ENCODE measurements at places on chromosomes 7 and 10. TPM values are rescaled to one million over a fixed set of nuclear protein-coding genes. Genes with fewer than 3 reads are reported as not detected.

DNA sequence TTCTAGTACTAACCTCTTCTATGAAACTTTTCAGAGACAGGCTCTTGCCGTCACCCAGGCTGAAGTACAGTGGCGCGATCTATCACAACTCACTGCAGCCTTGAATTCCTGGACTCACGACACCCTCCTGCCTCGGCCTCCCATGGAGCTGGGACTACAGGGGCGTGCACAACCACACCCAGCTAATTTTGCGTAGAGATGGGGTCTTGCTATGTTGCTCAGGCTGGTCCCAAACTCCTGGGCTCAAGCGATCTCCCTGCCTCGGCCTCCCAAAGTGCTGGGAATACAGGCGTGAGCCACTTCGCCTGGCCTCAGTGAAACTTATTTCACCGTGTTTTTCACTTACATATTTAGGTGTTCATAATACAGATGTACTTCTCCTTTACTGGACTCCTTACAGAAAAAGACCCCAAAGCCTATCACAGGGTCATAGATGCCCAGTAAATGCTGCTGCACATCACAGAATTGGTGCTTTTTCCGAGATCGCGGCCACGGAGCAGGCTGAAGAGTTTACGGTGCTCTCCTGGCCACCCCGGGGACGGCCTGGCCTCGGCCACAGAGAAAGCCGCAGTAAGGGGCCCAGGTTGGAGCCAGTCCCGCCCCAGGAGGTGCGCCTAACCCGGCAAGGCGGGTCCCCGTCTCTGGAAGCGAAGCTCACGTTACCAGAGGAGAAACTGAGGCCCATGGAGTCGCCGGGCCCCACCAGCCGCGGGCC lies 595 bp downstream of the TBL2 start:
- peak; percentile 63 for DNase-seq

- DNase-seq = no peak
Measured at GRCh38 chr10:133179128-133179520, 19.1 kb downstream of the KNDC1 start.

DNA sequence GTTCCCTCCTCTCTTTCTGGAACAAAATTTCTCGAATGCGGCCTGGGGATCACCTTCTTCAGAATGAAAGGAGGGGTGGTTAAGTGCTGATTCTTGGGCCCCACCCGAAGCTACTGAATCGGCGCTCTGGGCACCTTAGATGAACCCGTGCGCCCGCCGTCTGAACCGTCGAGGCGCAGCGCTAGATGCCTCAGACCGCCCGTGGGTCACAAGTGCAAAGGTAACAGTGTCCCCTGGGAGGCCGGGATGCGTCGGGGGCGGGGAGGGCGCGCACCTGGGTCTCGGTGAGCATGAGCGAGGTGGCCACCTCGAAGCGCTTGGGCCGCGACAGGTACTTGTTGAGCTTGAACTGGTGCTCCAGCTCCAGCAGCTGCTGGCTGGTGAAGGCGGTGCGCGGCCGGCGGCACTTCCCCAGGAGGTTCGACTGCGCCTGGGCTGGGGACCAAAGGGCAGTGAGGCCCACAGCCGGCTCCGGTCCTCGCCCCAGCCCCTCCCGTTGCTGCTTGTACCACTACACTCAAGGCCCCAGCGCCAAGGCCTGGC lies 4.2 kb downstream of the MNX1 start:
- DNase-seq = no peak

GRCh38 chr10:125264091-125264490 lies 103.7 kb upstream of the CTBP2 start:
- no peak for DNase-seq

GATA3 gene
- total RNA-seq = 59.6 TPM

ASB10 gene
- not detected for total RNA-seq

TMEM229A gene
- total RNA-seq = 0.59 TPM

SLF2 gene
- total RNA-seq = 36.1 TPM

ARHGAP21 gene
- total RNA-seq = 117 TPM

GRCh38 chr10:72328045-72328828 lies 26.5 kb downstream of the DNAJB12 start:
- peak; percentile 68 for DNase-seq

MAT1A gene
- total RNA-seq = 0.09 TPM

- no peak for DNase-seq
Measured at GRCh38 chr10:76309741-76310587, 878.5 kb downstream of the LRMDA start.

- no peak for DNase-seq
Measured at GRCh38 chr7:157271991-157272324, 64.8 kb upstream of the DNAJB6 start.

All from mesothelial cell of epicardium (in vitro differentiated cells).